ENCODE measurements at places on chromosomes 7 and 10.

DNA sequence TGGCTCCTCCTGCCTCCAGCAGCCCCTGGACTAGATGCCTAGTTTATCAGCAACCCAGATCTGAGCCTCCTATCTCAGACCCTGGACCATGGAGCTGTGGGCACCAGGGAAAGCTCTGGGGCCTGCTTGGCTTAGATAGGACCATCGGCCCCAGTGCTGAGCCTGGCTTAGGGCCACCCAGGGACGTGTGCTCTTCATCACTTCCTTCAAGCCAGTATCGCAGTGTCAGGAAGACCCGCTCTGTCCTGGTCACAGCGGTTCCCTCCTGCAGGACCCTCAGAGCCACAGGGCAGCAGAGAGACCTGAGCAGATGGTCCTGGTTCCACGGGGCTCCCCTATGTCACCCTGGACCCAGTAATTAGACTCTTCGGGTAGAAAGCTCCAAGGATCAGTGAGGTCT is 105.7 kb upstream of the FAM20C start:
- no peak overlapping the region for H3K27ac ChIP-seq
- H3K36me3 ChIP-seq = no peaks in the 10 kb centered on the region
- no peaks in the 10 kb centered on the region for H3K27me3 ChIP-seq

DNA sequence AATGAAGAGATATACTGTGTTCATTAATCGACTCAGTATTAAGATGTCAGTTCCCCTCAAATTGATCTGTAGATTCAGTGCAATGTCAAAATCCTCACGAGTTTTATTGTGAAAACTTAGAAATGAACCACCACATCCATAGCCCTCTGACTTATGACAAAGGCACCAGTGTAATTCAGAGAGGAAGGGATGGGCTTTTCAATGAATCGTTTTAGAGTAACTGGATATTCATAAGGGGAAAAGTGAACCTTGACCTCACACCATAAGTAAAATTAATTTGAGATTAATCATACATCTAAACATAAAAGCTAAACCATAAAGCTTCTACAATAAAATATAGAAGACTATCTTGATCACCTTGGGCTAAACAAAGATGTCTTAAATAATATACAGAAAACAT is 128.1 kb downstream of the ELFN1 start:
- H3K27me3 ChIP-seq = peaks cover 28% of the 10 kb centered on the region
- no peak overlapping the region for H3K27ac ChIP-seq
- no peak for DNase-seq

DNA sequence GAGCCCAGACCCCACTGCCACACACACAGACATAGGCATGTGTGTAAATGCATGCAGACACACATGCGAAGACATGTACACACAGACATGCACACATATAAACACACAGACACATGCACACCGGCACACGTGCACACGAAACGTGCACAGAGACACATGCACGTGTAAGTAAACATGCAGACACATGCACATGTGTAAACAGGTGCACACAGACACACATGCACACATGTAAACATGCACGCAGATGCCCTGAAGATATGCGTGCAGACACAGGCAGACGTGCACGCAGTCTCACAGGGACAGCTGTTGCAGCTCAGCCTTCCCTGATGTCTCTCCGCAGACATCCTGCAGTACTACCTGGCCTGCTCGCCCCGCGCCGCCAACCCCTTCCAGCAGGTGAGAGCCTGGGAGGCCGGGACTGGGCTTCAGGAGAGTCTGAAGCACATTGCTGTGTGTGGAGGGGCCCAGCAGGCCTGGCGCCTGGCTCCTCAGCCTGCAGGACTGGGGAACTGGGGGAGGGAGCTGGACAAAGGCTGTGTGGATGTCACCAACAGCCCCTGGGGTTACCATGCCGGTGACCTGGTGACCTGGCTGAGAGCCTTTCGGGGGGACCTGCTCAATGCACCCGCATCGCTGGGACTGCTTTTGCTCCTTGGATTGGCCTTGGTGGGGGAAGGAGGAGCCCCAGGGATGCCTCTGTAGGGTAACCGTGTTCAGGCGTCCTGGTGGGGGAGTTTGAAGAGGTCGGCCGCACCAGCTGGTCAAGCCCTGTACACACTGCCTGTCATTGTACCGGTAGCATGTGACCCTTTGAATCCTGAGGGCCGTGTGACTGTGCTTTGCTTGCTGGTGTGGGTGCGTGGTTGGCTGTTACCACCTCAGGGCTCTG is 20.3 kb downstream of the TTYH3 start:
- peaks cover 46% of the 10 kb centered on the region for H3K27me3 ChIP-seq
- no peak overlapping the region for H3K4me3 ChIP-seq

DNA sequence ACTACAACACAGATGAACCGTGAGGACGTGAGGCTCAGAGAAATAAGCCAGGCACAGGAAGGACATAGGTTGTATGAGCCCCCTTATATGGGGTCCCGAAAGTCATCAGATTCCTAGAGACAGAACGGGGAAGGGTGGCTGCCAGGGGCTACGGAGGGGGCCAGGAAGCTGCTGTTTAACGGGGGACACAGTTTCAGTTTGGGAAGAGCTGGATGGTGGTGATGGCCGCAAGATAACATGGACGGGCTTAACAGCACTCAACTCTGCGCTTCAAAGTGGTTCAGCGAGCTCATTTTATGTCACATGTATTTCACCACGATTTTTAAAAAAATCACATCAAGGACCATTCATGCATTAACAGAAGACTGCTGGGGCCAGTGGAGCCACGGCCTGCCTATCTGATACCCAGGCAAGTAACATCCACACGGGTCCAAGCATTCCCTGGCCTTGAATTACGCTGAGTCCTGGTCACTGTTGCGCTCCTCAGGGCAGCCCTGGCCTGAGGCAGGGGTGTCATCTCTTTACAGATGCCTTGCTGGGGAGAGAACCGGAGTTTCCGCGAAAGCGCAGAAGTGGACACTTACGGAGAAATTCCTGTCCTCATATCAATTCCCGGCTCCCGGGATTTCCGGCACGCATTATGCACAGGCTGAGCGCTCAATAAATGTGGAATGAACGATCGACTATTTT is 1.5 kb downstream of the CARD11 start:
- peak overlapping the region; percentile 64 for H3K4me3 ChIP-seq
- H3K4me1 ChIP-seq = no peaks in the 10 kb centered on the region
- no peaks in the 10 kb centered on the region for H3K36me3 ChIP-seq
- no peak overlapping the region for H3K27ac ChIP-seq

DNA sequence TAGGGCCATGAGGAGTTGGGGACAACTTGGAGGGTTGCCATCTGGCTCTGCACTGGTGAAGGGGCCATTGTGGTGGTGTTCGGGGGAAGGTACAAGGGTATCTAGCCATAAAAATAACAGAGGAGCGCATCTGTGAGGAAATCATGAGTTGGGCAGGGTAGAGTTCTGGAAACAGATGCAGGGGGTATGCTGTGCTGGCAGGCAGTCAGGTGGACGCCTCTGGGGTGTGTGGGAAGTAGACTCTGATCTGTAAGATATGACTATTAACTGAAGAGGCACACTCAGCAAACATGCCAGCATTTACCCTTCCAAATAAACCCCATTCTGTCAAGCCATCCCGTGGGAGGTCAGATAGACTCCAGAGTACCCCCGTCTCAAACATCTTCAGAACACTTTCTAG is 79.8 kb downstream of the CLEC2L start:
- no peaks in the 10 kb centered on the region for H3K36me3 ChIP-seq
- no peaks in the 10 kb centered on the region for H3K27me3 ChIP-seq
- no peak for DNase-seq
- no peaks in the 10 kb centered on the region for H3K4me1 ChIP-seq

DNA sequence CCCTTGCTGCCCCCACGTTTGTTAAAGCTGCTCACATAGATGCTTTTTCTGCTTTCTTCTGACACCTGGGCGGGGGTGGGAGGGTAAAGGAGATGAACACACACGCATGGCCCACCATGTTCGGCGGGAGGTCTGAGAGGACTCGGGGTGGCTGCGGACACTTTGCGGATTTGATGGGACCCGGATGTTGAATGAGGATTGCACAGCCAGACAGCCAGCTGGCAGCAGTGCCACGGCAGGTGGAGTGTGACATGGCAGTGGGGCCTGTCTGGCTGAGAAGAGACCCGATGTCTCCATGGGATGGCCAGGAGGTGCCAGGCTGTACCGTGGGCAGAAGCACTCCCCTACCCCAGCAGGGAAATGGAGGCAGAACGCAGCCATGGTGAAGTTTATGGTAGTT is 31.2 kb downstream of the PPP2R2D start:
- DNase-seq = no peak
- no peak overlapping the region for H3K27ac ChIP-seq
- no peak overlapping the region for H3K4me3 ChIP-seq
- no peaks in the 10 kb centered on the region for H3K27me3 ChIP-seq

- no peak for DNase-seq
- no peak overlapping the region for H3K4me3 ChIP-seq
- H3K4me1 ChIP-seq = no peaks in the 10 kb centered on the region
- H3K27ac ChIP-seq = no peak overlapping the region
Observed at GRCh38 chr7:31958226-31958625, 112.0 kb downstream of the PDE1C start.

DNA sequence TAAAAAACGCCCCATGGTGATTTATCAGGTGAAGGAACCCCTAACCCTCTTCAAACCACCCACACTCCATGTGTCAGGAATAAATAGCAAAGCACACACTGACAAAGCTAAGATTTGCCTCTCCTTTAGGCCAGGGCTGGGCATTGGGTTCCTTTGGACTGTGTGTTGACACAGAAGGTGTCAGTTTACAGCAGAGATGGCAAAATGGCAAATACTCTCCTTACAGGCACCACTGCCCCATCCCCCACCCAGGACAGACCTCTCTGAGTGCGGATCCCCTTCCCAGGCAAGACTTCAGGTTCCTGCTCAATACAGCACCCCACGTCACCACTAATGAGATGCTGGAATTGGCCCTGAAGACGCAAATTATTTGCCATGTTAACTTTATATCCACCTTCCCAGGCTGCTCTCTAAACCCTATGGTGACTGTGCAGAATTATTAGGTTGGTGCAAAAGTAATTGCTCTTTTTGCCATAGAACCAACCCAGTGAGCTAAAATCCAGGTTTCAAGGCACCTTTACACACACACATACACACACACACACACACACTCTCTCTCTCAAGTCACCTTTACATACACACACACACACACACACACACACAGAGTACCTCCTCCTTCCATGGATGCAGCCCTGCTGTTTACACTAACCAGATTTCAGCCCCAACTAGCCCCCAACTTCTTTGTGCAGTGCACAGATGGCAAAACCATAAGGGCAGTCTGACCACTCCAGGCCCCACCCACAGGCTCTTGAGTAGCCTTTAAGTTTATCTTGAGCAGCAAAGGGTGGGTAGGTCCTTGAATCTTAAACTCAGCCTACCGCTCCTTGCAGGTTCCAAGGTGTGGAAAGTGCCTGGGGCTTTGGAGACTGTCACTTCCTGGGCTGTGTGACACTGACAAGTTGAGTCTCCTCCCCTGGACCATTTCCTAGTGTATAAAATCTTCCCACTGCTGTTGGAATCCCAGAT is 4.0 kb upstream of the ZCCHC24 start:
- DNase-seq = no peak
- no peak overlapping the region for H3K4me3 ChIP-seq
- peaks cover 20% of the 10 kb centered on the region for H3K4me1 ChIP-seq

DNA sequence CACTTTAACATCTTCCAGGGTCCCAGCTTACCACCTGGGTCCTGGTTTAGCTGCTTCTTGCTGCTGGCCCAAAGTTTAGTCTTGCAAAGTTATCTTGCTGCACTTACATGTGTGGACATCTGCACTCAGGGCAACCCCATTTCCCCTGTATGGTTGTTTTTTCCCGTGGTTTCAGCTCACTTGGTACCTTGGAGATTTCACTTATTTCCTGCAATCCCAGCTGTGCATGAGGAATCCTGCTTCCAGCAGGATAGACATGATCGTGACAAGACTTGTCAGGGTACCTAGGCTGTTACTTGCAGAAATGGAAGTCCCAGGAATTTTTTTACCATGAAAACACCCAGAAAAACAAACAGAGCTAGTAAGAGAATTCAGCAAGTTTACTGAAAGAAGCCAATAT is 95.9 kb upstream of the LEP start:
- no peaks in the 10 kb centered on the region for H3K27me3 ChIP-seq
- no peak overlapping the region for H3K4me3 ChIP-seq
- DNase-seq = no peak
- H3K36me3 ChIP-seq = no peaks in the 10 kb centered on the region
- no peak overlapping the region for H3K27ac ChIP-seq

DNA sequence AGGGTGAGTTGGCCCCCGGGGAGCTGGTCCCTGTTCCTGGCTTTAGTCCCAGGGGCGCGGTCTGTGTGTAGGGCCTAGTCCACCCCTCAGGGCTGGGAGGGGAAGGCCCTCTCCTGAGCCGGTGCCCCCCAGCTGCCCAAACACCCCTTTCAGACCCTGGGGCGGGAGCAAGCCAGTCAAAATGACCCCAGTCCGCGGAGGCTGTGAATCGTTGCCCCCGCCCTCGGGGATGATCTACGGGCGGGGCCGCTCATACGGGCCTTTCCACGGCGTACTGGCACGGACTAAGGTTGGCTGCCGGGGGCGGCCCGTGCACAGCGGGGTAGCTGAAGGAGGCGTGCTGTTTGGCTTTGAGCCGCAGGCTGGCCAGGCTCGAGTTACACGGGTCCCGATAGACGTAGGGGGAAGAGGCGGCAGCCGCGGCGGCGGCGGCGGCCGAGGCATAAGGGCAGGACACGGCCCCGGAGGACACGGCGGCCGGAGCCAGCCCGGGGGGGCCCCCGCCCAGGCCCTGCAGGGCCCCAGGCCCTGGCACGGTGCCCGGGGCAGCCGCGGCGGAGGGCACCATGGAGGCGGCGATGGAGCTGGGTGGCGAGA is 4.3 kb downstream of the ELOVL3 start:
- H3K4me3 ChIP-seq = peak overlapping the region; percentile 45
- no peak for DNase-seq
- peaks cover 38% of the 10 kb centered on the region for H3K27me3 ChIP-seq
- H3K27ac ChIP-seq = no peak overlapping the region
- peaks cover 9% of the 10 kb centered on the region for H3K4me1 ChIP-seq

DNA sequence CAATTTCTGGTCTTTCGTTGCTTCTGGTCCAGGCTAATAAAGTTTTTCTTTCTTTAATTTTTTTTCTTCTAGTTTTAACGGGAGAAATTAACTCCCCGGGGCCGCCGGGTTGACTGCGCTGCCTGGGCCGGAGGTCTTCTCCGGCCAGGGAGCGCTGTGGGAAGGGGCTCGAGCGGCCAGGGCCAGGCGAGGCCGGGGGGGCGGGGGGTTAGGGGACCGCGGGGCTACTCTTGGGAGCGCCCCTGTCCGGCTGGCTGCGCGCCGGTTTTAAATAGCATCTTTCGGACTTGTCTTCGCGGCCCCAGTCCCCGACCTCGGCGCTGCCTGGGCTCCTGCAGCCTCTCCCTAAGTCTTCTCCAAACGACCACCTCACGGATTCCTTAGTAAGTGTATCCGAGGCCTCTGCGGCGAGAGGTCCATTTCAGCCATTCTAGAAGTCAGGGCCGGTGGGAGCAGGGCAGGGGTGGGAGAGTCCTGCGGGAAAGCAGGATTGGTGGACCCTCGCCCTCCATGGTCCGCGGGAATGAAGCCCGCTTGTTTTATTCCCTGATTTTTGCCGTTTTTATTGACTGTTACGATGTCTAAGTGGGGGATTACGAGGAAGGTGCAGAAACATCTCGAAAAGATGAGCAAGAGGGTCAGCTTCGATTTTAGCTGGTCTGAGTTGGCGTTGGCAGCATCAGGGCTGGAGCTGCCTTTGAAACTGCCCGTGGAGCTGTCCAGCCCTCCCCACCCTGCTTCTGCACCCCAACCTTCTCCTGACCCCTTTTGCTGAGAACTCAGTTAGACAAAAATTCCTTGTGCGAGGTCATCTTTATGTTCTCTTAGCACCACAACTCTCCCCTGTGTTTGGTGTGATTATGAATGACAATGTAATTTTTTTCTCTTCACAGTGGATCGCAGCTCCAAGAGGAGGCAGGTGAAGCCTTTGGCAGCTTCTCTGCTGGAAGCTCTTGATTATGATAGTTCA is 555 bp downstream of the PHF14 start:
- no peaks in the 10 kb centered on the region for H3K27me3 ChIP-seq
- no peak for DNase-seq
- H3K4me3 ChIP-seq = peak overlapping the region; percentile 86
- H3K4me1 ChIP-seq = no peaks in the 10 kb centered on the region
